ENCODE measurements at places on chromosomes 5 and 9. TPM values are rescaled to one million over a fixed set of nuclear protein-coding genes. Genes with fewer than 3 reads are reported as not detected.

The SPATA31C1 gene
- 0.08 TPM for total RNA-seq

DNA sequence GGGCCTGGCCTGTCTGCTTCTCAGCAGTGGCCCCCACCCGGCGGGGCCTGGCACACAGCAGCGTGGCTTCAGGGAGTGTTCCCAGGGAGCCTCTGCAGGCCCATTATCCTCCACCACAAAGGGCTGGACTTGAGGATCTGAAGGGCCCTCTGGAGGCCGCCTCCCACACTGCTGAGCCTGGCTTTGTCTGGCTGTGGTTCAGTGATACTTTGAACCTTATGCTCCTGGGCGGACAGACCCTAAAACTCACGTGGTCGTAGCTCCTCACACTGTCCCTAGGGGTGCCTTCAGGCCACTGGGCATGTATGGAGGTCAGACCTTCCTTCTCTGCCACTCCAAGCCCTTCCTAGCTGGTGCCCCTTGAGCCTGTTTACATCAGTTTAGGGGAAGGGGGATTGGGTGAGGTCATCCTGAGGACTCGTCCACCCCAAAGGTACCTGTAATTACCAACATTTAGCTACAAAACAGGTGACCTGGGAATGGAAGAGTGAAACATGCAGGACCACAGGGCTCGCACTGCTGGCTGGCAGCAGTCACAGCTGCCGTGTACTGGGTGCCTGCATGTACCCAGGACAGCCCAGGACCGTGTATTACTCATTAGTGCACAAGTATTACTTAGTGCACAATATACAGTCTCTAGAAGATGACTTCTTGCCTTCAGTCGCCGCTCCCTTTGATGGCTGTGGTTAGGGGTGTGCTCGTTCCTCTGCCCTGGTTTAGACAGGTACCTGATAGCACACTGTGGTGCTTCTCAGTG, 8.5 kb downstream of the GRHPR start:
- ATAC-seq = no peak

The GABRA6 gene
- total RNA-seq = not detected

The NFIB gene
- 0.15 TPM for total RNA-seq

- ATAC-seq = no peak
Measured at GRCh38 chr5:78320401-78320800, 25.9 kb upstream of the AP3B1 start.

The CDX1 gene
- total RNA-seq = not detected

DNA sequence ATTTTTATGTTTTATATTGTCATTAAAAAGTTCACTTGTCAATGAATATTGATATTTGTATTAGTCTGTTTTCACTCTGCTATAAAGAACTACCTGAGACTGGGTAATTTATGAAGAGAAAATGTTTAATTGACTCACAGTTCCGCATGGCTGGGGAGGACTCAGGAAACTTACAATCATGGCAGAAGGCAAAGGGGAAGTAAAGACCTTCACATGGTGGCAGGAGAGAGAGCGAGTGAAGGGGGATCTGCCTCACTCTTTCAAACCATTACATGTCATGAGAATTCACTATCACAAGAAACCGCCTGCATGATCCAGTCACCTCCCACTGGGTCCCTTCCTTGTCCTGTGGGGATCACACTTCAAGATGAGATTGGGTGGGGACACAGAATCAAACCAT, 27.4 kb downstream of the SRD5A1 start:
- no peak for ATAC-seq

The DAB2IP gene
- total RNA-seq = not detected

The HMHB1 gene
- not detected for total RNA-seq

DNA sequence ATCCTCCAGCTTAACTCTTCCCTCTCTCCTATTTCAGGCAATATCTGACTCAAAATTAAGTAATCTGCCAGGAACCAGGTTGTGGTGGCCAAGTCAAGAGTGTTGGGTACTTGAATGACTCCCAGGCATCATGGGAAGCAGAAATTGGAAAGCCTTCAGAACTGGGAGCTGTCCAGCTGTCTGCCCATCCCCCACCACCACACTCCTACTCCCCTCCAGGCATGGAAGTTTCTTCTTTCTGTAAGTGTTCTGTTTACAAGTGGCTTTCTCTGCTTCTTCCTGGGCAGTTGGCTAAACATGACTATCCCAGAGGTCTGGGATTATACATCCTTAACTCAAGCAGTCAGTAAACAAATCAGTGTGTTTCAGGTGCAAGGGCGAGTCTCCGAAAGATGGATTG, 14.6 kb upstream of the PBX3 start:
- no peak for ATAC-seq
